Hematopoietic multipotent progenitor cell treated with erythropoietin and hydrocortisone succinate and interleukin-3 and kit ligand, for 4 days (in vitro differentiated cells): ENCODE measurements at places on chromosomes 2 and 18.

DNA sequence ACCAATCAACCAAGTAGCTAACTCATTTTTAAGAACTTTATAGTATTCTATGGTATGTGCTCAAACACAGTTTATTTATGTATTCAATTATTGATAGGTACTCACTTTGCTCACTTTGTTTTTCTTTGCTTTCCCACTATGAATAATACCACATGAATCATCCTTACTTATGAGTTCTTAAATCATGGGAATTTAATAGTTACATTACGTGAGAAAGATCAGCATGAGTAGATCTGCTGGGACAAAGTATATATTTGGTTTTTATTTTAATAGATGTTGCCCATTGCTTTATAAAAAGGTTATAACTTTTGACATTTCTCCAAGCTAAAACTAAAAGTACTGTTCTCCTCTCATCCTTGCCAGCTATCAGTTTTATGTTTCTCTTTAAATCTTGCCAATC is 390.7 kb downstream of the LRATD1 start:
- DNase-seq = no peak

DNA sequence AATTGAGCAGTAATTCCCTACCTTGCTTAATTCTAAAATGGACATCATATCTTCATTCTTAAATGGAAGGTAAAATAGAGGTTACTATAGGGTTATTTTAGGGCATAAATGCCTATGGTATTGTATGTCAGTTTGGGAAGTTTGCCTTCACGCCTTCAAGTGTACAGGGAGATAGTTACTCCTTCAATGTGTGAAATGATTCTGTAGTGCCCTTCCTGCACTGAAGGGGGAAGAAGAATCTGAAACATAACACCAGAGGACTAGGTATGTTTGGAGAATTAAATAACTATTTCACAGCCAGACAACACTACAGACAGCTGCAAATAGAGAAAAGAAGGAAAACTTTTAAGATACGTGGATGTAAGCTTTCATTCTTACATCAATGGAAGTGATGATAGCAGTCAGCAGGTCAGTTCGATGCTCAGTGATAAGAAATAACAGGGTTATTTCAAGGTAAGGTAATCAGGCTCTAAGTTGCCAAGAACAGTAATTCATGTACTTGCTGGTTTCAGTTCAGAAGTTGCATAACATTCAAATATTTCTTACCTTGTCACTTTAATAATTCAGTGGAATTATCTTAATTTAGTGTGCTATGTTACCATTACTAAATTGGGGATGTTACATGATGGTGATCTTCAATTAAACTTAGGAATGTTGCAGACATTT is 4.0 kb downstream of the PKP4 start:
- peak; percentile 26 for DNase-seq

DNA sequence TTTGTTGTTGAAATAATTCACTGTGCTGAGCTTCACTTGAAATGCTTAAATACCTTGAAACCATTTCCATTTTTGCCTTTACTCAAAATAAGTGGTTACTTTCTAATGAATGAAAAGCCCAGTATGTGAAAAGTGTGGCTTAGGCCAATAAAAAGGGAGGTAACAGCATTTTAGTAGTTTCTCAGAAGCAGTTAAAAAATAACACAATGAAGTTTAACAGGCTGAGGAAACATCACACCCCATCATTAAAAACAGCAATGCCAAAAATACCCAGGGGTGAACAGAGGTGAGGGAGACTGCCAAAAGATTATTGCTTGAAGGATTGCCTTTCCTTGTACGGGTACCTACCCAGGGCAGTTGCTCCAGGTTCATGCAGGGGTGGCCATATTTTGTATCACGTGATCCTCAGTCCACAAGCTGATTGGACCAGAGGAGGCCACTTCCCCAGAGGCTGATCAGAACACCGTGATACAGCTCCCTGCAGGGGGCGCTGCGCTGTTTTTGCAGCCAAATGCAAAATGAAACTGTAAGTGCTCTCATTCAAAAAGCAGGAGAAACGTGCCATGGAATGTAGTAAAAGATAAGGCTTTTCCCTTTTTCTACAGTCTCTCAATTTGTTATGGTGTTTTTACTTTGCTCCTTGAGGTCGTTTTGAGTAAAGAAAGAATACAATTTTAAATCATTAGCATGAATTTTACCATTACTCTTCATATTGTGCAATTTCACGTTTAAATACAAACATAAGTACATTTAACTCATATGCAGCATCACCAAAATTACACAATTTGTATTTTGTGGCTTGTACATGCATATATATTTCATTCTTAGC is 70.2 kb upstream of the SH3BP4 start:
- DNase-seq = peak; percentile 77

GRCh38 chr2:225630824-225631533 is 231.5 kb downstream of the NYAP2 start:
- DNase-seq = no peak

- DNase-seq = peak; percentile 93
Measured at GRCh38 chr2:174341293-174341994, 6.7 kb downstream of the SP9 start.

- DNase-seq = no peak
Measured at GRCh38 chr2:28350791-28351285, 41.8 kb upstream of the FOSL2 start.

- peak; percentile 72 for DNase-seq
Measured at GRCh38 chr2:65377556-65378192, 54.7 kb downstream of the SPRED2 start.

DNA sequence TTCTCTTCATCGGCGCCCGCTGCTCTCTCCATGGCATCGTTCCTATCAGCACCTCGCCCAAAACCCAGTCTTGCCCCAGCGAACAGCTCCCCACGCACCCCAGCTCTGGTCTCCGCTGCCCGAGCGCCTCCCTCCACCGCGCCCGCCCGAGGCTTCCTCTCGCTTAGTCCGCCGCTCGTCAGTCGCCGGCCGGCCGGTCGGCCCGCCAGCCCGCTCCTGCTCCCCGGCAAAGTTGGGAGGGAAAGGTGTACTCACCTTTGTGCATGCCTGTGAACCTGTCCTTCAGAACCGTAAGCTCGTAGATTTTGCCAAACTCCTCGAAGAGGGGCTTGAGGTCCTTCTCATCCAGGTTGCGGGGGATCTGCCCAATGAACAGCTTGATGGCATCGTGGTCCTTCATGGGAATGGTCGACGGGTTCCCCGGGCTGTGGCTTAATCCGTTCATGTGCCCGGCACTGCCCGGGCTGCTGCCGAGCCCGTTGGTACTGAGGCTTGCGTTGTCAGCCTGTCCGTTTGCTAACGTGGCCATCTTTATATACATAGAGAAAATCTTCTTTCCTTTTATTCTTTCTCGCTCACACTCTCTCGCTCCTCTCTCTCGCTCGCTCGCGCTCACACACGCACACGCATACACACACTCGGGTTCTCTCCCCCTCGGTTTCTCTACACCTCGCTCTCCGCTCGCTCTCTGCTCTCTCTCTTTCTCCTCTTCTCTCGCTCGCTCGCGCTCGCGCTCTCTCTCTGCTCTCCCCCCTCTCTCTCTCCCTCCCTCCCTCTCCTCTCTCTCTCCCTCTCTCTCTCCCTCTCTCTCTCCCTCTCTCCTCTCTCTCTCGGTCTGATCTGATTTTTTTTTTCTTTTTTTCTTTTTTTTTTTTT is at the start of gene CELF4:
CELF4 (minus strand) TSS at position 698 of the 876 bp plus-strand sequence.
- peak; percentile 10 for DNase-seq

GRCh38 chr2:190815226-190815625 is 65.4 kb upstream of the GLS start:
- DNase-seq = no peak

DNA sequence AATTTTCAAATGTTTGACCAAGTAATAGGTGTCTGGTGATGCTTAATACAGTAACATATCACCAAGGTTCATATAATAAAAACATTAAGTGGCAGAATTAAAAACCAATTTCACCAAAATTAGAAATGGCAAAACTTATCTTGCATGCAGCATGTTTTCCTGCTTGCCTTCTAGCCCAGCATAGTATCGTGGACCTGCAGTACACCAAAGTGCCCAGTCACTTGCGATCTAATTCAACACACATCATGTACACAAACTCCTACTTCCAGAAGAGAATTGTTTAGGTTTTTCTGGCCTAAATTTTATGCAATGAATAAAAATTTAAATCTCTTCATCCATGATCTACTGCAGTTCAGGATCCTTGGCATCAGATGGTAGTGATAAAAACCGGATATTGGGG is 28.9 kb downstream of the LPIN2 start:
- peak; percentile 77 for DNase-seq

GRCh38 chr2:124542932-124543640 is 518.0 kb downstream of the CNTNAP5 start:
- DNase-seq = no peak

GRCh38 chr2:241742320-241742939 is 8.0 kb downstream of the D2HGDH start:
- DNase-seq = no peak

DNA sequence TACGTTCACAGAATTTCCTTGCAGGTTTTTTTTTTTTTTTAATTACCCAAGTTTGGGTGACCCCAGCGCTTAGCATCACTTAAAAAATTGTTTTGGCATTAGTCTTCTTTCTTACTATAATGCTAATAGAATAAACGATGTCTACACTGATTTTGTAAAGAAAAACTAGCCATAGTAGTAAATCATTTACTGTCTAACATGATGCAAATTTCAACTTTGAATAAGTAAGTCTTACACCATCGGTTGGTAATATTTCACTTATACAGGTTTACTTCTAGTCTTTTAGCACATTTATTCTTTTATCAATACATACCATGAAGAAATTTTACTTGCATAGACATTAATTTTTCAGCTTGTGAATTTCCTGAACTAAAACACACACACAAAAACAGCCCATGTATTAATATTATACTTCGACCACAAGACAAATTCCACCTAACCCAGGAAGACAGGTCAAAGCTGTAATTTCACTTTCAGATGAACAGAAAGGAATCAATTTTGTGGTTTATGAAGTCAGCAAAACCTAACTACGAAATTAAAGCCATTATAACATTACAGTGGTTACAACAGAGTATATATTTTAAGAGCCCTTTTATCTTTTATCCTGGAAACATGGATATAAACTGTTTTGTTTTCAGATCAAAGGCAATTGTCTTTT is 1.9 kb downstream of the YES1 start:
- DNase-seq = no peak

GRCh38 chr2:86078774-86079545 is 26.7 kb downstream of the POLR1A start:
- DNase-seq = peak; percentile 51

- peak; percentile 79 for DNase-seq
Measured at GRCh38 chr2:170235860-170236679, 58.1 kb downstream of the MYO3B start.

- no peak for DNase-seq
Measured at GRCh38 chr2:198700319-198700718, 757.4 kb downstream of the SATB2 start.

DNA sequence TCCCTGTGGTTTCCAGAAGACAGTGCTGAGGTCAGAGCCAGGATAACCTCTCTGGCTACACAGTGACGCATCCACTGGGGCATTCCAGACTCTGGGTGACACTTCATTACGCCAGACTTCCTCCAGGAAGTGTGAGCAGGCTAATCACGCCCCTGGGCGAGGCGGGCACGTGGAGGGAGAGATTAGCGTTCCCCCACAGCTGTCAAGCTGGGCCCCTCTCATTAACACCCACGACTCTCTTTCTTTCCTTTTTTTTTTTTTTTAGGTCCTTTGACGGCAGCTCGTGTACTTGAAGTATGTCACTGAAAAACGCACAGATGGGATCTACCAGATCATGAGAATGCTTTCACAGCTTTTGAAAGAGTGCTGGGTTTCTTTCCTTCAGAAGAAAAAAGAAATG is 274.6 kb downstream of the AFF3 start:
- DNase-seq = peak; percentile 18

- no peak for DNase-seq
Measured at GRCh38 chr2:41729800-41730364, 317.9 kb upstream of the PKDCC start.

DNA sequence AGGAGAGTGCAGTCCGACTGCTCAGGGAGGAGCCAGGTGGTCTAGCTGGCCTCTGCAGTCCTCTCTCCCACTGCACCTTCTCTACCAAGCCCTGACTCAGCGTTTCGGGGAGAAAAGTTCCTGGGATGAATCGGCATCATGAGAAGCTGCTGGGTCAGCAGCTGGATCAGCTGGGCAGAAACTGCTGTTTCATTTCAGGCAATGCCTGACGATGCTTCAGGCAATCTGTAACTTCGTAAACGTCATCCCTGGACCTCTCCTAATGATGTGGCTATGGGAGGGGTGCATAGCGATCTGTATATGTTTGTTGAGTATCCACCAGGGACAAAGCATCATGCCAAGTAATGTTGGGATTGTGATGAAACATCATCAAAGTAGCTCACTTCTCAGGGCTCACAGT is 20.7 kb downstream of the LIPG start:
- no peak for DNase-seq

DNA sequence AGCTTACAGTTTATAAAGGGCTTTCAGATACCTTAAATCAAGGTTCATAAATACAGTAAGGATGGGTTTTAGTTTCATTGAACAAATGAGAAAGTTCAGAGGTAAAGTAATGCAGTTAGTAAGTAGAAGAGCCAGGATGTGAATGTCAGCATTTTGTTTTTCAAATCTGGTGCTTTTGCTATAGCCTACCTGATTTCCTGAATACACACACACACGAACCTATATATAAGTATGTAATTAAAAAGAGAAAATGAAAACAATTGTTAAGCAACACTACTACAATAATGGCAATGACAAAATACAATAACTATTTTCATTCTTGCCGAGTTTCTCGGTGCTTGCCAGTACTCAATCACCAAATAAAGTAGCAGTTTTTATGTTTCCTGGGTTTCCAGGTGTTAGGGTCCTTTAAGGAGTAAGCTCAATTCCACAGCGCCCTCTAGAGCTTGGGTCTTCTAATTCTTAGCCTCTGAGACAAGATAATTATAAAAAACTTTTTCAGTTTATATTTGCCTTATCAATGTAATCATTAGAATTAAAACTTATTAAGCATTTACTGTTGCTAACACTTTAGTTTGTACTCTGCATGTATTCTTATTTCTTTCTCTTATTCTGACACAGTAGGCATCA is 512.9 kb upstream of the ACVR2A start:
- DNase-seq = peak; percentile 40

- DNase-seq = no peak
Measured at GRCh38 chr2:120315367-120316033, 30.4 kb upstream of the INHBB start.

GRCh38 chr2:217787160-217787877 is 215.5 kb downstream of the TNS1 start:
- no peak for DNase-seq

DNA sequence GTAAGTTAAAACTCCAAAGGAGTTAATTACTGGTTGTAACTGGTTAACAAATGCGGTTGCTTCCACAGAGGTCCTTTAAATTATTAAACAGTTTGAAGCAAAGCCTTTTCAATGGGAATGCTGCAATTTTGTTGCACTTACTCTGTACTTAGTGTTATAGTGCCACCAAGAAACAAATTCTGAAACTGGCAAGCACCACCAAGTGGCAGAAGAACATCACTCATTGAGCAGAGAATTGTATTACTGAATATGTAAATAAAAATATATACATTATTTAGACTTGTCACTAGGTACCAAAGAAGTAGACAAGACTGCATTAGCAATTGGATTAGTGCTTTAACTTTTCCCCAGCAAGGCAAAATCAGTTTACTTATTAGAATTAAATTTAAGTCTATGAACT is 2.6 kb upstream of the TMEFF2 start:
- peak; percentile 42 for DNase-seq

- no peak for DNase-seq
Measured at GRCh38 chr2:72004201-72004915, 143.3 kb downstream of the CYP26B1 start.
